Mesenchymal stem cell (in vitro differentiated cells and primary cell): ENCODE measurements at places on chromosomes 13 and 19.

DNA sequence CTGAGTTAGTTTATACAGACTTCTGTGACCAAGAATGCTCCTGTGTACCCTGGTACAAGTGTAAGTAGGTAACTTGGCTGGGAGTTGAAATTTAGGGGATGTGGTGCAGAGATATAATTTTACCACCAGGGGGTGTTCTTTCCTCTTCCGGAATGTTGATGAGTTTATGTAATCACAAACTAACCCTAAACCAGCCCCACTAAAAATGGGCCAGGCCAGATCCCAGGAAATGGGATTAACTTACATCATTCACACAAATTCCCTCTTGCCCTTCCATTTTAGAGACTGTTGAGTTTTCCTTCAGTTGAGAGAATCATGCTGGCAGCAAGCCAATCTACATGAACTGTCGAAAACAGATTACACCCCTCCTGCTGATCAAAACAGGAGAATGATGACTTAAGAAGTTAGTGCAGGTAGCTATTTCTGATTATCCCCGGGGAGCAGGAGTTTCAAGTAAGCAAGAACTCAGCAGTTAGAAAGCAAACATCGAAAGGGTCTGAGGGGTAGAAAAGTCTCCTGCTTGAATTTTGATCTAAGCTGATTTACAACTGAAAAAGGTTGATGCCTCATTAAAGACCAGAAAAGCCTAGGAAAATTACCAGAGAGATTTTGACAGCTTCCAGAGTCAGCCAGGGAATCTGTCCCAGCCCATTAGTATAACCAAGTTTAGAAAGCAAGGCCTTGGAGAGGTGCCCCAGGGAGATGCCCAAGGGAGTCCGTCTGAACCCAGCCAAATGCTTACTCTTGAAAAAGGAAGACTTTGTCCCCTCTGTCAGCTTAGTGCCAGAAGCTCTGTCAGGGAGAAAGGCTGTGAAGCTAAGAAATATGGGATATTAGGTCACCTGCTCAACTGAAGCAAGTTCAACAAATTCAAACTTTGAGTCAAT, 32.3 kb upstream of the MED4 start:
- peak; percentile 72 for DNase-seq

- DNase-seq: peak; percentile 24
Measured at GRCh38 chr13:48121733-48122132, 26.8 kb upstream of the MED4 start.

GRCh38 chr13:29530901-29531300, 64.6 kb downstream of the SLC7A1 start:
- no peak for DNase-seq

- no peak for DNase-seq
Measured at GRCh38 chr13:27177852-27178251, 6.2 kb upstream of the USP12 start.

GRCh38 chr19:19043881-19044280, 10.5 kb downstream of the ARMC6 start:
- no peak for DNase-seq

DNA sequence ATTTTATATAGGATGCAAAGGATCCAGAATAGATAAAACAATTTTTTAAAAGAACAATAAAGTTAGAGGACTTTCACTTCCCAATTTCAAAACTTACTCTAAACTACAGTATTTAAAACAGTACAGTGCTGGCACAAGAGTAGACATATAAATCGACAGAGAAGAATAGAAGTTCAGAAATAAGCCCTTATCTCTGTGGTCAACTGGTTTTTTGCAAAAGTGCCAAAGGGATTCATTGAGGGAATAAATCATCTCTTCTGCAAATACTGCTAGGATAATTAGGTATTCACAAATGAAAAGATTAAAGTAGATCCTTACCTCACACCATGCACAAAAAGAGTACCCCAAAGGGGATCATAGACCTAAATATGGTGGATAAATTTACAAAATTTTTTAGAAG, 431.0 kb upstream of the HTR2A start:
- no peak for DNase-seq

DNA sequence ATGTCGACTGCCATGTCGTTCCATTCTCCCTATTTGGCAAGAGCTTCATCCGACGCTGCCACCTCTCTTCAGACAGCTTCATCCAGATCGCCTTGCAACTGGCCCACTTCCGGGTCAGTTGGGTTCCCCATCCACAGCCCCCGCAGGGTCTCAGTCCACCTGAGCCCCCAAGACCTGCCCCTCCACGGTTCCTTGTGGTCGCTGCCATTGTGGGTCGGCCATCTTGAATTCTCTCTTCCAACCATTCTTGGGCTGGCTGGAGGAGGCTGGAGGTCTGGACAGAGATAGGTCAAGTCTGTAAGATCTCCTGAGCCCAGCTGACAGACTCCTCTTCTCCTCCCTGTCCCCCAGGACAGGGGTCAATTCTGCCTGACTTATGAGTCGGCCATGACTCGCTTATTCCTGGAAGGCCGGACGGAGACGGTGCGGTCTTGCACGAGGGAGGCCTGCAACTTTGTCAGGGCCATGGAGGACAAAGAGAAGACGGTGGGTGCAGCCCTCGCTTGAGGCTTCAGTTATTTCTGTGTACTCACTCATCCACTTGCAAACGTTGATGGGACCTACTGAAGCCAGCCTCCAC, 19.5 kb downstream of the CPT1C start:
- DNase-seq: peak; percentile 86

DNA sequence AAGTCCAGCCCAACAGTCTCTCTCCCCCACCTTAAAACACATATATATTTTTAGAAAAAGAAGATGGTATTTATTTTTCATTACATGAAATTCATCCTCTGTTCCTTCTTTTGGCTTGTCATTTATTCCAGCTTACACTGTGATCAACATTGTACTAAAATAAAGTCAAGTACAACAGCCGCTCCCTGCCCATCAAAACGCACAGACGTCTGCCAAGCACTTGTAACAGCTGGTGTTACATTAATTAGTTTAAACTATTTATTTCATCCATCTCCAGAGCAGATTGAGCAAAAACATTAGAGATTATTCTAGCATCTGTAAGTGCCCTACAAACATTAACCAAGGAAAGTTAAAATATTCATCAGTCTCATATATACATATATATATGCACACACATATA, 350.5 kb downstream of the DACH1 start:
- DNase-seq: no peak

DNA sequence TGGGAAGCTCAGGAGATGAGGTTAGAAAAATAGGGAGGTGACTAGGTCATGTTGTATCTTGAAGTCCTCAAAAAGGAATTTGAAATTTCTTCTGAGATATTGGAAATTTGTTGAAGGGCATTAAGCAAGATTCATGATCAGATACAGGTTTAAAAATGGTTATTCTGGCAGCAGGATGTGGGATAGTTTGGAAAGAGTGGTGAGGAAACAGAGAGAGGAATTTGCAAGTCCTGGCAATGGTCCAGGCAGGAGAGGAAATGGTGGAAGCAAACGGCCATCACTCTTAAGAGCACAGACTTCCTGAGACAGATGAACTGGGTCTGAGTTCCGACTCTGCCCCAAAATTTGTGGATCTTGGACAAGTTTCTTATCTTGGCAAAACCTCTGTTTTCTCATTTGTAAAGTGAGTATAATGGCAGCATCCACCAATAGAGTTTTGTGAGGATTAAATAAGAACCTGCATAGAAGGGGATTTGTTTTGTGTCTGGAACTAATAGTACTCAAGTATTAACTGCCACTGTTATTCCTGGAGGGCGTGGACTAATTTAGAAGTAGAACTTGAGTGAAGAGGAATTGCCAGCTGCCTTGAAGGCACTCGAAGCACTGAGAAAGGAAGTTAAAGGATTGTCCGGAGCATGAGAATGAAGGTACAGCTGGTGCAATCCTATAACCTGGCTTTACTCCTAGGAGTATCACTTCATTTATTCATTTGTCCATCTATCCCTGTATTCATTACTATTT, 99.6 kb downstream of the CCNA1 start:
- DNase-seq: peak; percentile 47

- DNase-seq: peak; percentile 44
Measured at GRCh38 chr13:60329221-60329923, 67.6 kb upstream of the TDRD3 start.

GRCh38 chr19:30596813-30597399, 224.7 kb downstream of the ZNF536 start:
- no peak for DNase-seq

DNA sequence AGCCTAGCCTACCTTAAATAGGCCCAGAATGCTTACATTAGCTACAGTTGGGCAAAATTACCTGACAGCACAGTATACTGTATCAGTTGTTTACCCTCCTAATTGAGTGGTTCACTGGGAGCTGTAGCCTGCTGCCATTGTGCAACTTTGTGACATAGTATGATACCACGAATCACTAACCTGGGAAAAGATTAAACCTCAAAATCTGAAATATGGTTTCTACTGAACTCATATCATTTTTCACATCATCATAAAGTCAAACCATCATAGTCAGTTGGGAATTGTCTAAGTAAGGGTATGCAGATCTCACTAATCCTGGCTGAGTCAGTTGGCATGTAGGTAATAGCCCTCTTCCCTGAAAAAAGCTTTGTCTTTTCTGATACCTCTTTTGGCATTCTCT, 9.2 kb downstream of the PAN3 start:
- DNase-seq: no peak

GRCh38 chr19:5826531-5827341, 12.8 kb downstream of the FUT6 start:
- DNase-seq: peak; percentile 56

GRCh38 chr19:46716672-46717033, 261 bp downstream of the PRKD2 start:
- DNase-seq: no peak

DNA sequence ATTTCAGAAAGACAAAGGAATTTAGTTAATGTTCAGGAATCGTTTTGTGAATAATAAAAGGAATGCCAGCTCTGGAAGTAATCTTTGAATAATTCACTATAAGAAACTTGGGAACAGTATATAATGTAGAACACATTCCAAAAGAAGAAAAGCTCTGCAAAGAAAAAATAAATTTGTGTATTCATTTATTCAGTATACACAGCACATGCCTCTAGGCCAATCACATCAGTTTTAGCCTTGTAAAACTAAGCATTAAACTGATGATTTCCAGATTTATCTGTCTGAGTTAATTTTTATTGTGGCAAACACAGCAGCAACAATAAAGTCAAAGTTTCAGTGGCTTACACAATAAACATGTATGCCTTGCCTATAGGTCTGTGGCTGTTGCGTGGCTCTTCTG, 5.7 kb upstream of the RXFP2 start:
- DNase-seq: no peak

DNA sequence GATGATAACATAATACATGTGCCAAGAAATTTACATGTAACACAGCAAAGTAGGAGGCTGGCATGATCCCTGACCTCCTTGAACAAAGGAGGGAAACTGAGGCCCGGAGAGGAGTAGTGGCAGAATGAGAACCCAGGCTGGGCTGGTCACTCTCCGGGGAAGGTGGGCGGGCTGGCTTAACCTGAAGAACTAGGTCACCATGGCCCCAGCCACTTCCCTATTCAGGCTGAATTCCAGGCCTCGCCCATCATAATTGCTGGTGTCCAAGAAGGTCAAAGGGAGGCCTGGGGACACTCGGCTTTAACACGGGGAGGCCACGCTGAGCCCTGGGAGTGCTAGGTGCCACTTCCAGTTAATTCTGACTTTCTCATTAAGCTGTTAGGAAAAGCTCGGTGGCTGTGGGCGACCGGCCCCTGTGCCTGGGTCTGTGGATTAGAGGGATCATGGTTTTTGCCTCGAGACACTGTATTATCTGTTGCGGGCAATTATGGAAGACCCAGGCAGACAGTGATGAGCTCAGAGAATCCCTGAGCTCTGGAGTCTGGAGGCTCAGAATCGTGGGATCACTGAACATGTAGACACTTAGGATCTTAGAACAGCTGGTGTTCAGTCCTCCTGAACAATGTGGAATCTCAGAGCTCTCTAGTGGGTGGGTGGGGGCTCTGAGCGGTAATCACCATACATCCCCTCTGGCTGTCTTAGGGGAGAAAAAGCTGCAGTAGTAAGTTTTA, 5.0 kb upstream of the TINCR start:
- DNase-seq: no peak

- no peak for DNase-seq
Measured at GRCh38 chr19:55032170-55032800, 5.8 kb downstream of the GP6 start.

DNA sequence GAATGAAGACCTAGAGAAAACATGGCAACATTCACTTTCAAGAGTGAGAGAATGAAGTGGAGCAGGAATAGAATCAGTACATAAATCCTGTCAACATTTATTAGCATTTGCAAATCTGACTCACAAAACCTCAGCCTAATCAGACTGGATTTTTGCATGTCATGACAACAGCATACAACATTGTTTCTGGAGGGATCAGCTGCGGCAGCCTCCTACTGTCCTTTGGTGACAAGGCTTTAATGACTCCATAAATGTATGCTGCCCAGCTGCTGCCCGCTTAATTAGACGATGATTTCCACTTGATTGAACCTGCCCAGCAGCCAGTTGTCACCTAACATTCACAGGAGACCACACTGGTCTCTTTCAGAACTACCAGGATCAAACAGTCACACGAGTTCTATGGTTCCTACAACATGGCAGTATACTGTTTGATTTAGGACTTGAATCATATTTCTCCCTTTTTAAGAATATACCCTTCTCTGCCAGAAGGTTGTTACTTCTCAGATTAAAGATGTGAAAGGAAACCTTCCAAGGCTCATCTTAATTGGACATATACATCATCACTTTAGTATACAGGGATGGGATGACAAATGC, 9.3 kb downstream of the EBPL start:
- peak; percentile 78 for DNase-seq

- DNase-seq: no peak
Measured at GRCh38 chr13:40362502-40362901, 303.9 kb downstream of the FOXO1 start.

GRCh38 chr19:49129238-49129583, 9.9 kb downstream of the PPFIA3 start:
- DNase-seq: no peak

DNA sequence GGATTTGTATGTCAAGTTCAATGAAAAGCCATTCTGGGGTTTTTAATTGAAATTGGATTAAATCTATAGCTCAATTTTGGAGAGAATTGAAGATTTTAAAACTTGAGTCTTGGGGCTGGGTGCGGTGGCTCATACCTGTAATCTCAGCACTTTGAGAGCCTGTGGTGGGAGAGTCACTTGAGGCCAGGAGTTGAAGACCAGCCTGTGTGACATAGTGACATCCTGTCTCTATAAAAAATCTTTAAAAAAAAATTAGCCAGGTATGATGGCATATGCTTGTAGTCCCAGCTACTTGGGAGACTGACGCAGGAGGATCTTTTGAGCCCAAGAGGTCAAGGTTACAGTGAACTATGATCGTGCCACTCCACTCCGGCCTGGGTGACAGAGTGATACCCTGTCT, 41.2 kb downstream of the VAV1 start:
- no peak for DNase-seq
